ENCODE measurements at places on chromosomes 3 and 15.

DNA sequence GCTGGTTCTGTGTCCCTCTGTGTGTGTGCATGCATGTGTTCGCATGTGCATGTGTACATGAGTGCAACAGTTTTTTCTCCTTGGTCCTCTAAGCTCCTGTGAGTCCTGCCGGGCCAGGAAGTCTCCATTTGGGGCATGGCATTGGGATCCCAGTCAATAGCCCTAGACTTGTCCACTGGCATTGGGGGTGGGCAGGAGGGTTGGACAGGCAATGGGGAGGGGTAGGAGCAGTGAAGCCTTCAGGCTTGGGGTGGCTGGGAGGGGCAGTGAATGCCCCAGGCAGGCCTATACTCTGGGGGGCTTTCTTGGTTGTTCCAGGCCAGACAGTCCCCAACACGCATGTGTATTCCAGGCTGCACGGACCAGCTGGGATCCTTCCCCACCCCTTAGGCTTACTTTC, 15.6 kb upstream of the C15orf39 start:
- H3K27ac ChIP-seq: no peak overlapping the region
- peaks cover 6% of the 10 kb centered on the region for H3K4me1 ChIP-seq
- DNase-seq: no peak

- H3K27ac ChIP-seq: no peak overlapping the region
- no peak overlapping the region for H3K4me3 ChIP-seq
- no peaks in the 10 kb centered on the region for H3K36me3 ChIP-seq
- no peaks in the 10 kb centered on the region for H3K4me1 ChIP-seq
- DNase-seq: no peak
These were observed 151.6 kb downstream of the TMCO5A start for GRCh38 chr15:38085931-38086568.

DNA sequence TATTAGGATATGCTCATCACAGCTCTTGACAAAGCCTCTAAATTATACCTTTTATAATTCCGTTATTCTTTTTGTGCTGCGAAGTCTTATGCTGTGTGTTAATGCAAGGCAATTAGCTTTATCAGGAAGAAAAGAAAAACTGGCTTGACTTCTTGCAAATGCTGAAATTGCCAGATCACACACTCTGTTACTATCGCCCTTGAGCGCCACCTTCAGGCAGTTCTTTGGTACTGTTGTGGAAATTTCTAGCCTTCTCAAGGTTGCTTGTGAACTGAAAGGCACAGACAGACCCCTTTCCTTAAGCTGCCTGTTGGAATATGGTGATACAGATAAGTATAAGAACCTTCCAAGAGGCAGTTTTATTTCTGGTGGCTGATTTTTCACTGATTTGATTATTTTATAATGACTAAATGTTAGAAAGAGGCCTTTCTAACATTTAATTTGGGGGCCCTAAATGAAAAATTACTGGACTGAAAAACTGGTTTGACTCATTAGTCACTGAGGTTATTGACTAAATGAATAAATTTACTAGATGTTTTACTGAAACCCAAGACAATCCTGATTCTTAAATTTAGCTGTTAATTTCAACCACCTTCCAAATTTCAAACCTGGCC, 126.2 kb upstream of the RASGRP1 start:
- H3K27ac ChIP-seq: no peak overlapping the region
- H3K27me3 ChIP-seq: no peaks in the 10 kb centered on the region
- no peak overlapping the region for H3K4me3 ChIP-seq
- H3K4me1 ChIP-seq: no peaks in the 10 kb centered on the region
- DNase-seq: peak; percentile 56
- no peaks in the 10 kb centered on the region for H3K36me3 ChIP-seq

- no peak for DNase-seq
- H3K27me3 ChIP-seq: no peaks in the 10 kb centered on the region
- peak within 1 kb of the TSS; percentile 83 for H3K27ac ChIP-seq
- no peaks in the 10 kb centered on the region for H3K4me1 ChIP-seq
- H3K4me3 ChIP-seq: peak within 1 kb of the TSS; percentile 85
These were observed at the start of gene EIF4E3 for GRCh38 chr3:71725271-71725991. EIF4E3 (minus strand) TSS chr3:71725402; CDS start chr3:71725367, 35 bp downstream.

DNA sequence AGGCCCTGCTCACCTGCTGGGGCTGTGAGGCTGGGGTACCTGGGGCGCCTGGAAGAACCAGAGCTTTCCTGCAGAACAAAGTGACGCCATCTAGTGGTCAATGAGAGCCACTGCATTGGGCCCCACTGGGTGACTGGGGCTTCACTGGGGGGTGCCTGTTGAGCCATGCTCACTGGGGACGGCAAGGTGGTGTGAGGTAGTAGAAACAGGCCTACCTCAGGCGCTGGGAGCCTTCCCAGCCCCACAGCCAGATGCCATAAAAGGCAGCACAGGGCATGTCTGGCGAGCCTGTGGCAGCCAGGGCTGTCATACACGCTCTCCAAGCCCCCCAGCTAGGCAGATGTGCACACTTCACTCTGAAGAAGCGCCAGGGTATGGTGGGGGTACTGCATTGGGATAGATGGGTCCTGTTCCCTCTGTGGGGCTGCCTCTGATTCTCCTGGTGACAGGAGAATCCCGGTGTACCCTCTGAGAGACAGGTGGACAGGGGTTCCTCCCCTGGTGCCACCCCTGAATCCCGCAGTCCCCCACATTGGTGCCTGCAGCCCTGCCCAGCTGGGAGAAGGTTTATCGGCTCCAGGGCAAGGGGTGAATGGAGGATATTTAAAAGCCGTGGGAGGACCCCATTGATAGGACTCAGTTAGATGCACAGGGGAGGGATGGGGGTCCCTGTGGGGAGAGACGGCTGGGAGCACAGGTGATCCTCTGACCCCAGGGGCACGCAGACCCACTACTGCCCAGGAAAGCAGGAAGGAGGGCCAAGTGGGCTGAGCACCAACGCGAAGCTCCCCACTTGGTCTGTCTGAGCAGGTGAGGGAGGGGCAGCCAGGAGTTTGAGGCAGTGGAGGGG, 178.8 kb downstream of the NSMCE3 start:
- H3K4me1 ChIP-seq: no peaks in the 10 kb centered on the region
- no peak overlapping the region for H3K27ac ChIP-seq
- no peak for DNase-seq
- H3K27me3 ChIP-seq: no peaks in the 10 kb centered on the region
- H3K36me3 ChIP-seq: no peaks in the 10 kb centered on the region

- DNase-seq: no peak
- H3K4me1 ChIP-seq: no peaks in the 10 kb centered on the region
- H3K27me3 ChIP-seq: no peaks in the 10 kb centered on the region
- H3K4me3 ChIP-seq: no peak overlapping the region
These were observed 157.4 kb upstream of the CTNNB1 start for GRCh38 chr3:41041899-41042298.

DNA sequence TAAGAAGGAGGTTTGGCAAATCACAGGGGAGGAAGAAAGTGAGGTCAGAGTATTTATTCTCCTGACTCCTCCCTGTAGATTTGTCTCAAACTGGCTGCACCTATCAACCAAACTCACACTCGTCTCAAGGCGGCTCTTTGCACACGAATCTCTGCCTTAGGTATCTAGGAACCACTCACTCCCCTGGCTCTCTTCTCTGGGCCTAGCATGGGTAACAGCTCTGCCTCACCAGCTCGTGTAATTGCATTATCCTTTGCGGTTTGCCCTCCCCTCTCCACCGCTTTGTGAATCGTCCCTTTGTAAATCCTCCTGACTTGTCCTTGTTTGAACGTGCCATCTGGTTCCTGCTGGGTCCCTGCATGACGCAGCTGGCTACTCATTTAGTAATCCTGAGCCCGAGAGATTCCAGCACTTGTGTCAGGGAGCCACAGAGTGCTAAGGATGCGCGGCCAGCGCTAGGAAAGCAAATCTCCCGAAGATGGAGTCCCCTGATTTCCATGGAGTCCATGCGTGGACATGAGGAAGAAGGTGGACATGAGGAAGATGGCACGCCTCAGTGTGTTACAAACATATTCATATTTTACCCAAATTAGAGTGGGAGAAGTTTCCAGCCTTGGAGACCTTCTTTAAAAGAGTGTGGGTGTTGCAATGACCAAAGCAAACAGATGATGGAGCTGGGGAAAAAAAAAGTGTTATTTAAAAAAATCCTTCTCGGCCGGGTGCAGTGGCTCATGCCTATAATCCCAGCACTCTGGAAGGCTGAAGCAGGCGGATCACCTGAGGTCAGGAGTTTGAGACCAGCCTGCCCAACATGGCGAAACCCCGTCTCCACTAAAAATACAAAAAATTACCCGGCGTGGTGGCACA, 26.7 kb downstream of the NRROS start:
- no peak overlapping the region for H3K4me3 ChIP-seq
- H3K4me1 ChIP-seq: no peaks in the 10 kb centered on the region
- no peaks in the 10 kb centered on the region for H3K27me3 ChIP-seq
- H3K36me3 ChIP-seq: no peaks in the 10 kb centered on the region

DNA sequence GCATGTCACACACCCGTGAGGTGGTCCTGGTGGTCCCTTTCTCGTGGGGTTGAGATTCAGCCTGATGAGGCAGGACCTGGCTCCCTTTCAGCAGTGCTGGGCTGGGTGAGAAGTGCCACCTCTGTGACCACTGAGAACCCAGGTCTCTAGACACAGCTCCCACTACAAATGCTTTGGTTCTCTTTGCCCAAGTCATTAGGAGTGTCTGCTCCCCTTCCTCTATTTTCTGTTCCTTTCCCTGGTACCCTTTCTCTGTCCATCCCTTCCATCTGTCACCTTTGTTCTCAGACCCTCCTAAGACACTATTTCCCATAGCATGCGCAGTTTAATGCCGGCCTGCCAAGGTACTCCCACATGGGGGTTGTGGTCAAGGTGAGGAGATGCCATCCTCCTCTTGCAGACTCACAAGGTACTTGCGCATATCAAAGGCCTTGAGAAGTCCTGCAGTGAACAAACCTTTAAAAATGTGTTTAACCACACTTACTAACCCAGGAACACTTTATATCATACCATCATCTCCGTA, 297.7 kb downstream of the LRTM1 start:
- no peak overlapping the region for H3K27ac ChIP-seq
- no peak overlapping the region for H3K4me3 ChIP-seq
- no peak for DNase-seq
- peaks cover 2% of the 10 kb centered on the region for H3K4me1 ChIP-seq
- no peaks in the 10 kb centered on the region for H3K36me3 ChIP-seq
- H3K27me3 ChIP-seq: no peaks in the 10 kb centered on the region

DNA sequence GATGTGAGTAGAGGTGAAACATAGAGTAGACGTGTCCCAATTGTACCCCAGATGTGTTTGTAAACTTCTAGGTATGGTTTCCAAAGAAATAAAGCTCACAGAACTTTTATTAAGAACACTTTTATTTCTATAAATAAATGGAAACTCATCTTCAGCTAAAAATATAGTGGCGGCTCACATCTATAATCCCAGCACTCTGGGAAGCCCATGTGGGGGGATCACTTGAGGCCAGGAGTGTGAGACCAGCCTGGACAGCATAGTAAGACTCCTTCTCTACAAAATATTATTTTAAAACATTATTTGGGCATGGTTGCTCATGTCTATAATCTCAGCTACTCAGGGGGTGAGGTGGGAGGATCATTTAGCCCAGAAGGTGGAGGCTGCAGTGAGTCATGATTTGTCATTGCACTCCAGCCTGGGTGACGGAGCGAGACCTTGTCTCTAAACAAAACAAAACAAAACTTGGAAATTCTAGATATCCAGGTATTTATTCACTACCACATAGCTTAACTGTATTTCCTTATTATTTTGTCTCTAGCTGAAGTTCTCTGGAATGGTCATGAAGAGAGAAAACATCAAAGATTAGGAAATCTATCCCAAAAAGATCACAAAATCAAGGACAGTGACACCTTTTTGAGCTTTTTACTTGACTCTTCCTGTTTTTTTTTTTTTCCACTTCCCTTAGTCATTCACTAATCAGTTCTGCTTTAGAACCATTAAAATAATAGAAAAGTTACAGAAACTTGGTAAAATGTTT, 258.1 kb downstream of the TIGIT start:
- no peaks in the 10 kb centered on the region for H3K27me3 ChIP-seq
- no peak for DNase-seq
- H3K4me3 ChIP-seq: no peak overlapping the region

DNA sequence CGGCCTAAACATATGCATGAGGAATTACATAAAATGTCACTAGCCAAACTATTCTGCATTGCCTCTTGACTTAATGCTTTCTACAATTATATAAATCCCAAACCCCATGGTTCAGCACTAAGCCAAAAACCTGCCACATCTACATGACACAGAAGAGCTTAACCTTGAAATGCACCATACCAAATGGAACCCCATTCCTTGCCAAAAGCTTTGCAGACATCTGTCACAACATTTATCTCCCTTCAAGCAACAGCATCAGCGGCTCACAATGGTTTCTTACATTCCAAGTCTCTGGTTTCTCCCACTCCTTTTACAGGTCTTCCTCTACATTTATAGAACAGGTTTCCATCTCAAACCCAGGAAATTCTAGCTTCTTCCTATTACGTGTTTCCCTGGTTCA, 58.4 kb upstream of the GYG1 start:
- H3K4me3 ChIP-seq: no peak overlapping the region
- H3K4me1 ChIP-seq: no peaks in the 10 kb centered on the region
- no peaks in the 10 kb centered on the region for H3K27me3 ChIP-seq

DNA sequence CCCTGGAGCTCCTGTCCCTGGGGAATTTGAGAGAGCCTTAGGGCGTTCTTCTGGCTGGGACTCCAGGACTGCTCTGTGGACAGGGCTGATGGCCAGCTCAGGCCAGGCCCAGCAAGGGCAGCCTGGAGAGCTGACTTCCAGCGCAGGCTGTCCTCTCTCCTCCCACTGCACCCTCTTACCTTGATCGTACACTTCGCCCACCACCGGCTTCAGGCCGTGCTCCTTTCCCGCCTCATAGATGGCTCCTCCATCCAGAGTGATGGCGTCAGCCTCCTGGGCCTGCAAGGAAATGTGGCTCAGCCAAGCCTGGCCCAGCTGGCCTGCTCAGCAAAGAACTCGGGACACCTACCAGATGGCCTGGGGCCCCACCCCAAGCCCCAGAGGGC, 3.1 kb downstream of the MELTF start:
- H3K27me3 ChIP-seq: no peaks in the 10 kb centered on the region
- H3K4me1 ChIP-seq: peaks cover 16% of the 10 kb centered on the region
- no peak overlapping the region for H3K4me3 ChIP-seq
- no peak for DNase-seq
- H3K27ac ChIP-seq: peak overlapping the region; percentile 29

- no peaks in the 10 kb centered on the region for H3K36me3 ChIP-seq
- H3K27me3 ChIP-seq: no peaks in the 10 kb centered on the region
- DNase-seq: no peak
- no peaks in the 10 kb centered on the region for H3K4me1 ChIP-seq
- H3K4me3 ChIP-seq: no peak overlapping the region
These were observed 37.8 kb downstream of the TICRR start for GRCh38 chr15:89613031-89613430.

- no peaks in the 10 kb centered on the region for H3K36me3 ChIP-seq
- H3K27me3 ChIP-seq: no peaks in the 10 kb centered on the region
- H3K4me3 ChIP-seq: no peak overlapping the region
- H3K4me1 ChIP-seq: no peaks in the 10 kb centered on the region
These were observed 36.6 kb downstream of the LNP1 start for GRCh38 chr3:100437721-100438622.

GRCh38 chr3:183613366-183614285, 21.8 kb upstream of the KLHL24 start:
- no peak for DNase-seq
- no peak overlapping the region for H3K27ac ChIP-seq
- no peak overlapping the region for H3K4me3 ChIP-seq
- H3K4me1 ChIP-seq: no peaks in the 10 kb centered on the region

All from breast epithelium (tissue), 4 donors.